ENCODE measurements at places on chromosomes 2 and 18.

GRCh38 chr2:179233626-179234430 lies 30.8 kb downstream of the SESTD1 start:
- no peak for DNase-seq

DNA sequence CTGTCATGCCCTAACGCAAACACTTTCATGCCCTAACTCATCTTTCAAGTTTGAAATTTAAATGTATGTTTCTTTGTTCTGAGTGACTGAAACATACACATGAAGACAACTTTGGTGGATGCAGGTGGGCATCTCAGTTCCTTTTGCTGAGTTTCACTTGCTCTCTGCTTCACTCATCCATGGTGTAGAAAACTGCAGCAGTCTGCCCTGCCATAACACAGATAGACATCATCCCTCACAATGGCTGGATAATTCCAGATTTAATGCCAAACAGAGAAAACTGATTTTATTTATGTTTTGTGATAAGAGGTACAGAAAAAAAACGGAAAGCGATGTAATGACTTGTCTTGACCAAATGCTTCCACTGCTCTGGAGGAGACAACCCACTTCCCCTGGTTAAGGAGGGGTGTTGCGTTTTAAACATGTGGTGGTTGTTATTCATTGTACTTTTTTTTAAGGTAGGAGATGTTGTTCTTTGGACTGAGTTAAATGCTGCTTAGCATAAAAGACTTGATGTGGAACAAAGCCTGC lies 70.4 kb downstream of the RHBDD1 start:
- DNase-seq: no peak

- DNase-seq: no peak
These were observed 471.2 kb upstream of the CHST9 start for GRCh38 chr18:27656167-27656778.

DNA sequence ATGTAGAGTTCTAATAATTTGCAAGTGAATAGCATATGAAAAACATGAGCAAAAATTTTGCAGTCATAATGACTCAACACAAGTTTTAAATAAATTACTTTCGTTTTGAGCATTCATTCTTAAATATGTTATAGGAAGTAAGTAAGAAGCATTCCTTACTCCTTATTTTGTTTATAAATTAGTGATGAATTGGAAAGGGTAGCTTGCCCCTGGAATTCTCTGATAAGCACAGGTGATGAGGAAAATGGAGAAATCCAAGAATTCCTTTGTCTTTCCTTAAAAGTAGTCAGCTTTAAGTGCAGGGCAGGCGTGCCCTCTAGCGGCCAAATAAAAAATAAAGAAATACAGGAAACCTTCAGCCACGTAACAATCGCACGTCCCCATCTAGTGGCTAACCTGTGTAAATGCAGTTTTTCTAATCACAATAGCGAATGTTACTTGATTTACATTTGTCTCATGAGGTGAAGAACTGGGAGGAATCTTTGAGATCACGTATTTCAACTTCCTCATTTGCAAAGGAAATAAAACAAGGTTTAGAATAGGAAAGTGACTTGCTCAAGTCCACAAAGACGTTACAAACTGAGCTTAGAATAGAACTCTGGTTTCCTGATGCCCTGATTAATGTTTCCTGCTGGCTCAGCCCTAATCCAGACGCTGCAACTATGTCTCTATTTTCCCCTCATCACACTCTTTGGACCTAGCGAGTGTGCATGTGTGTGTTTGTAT lies 47.2 kb upstream of the ZNG1B start:
- DNase-seq: no peak

DNA sequence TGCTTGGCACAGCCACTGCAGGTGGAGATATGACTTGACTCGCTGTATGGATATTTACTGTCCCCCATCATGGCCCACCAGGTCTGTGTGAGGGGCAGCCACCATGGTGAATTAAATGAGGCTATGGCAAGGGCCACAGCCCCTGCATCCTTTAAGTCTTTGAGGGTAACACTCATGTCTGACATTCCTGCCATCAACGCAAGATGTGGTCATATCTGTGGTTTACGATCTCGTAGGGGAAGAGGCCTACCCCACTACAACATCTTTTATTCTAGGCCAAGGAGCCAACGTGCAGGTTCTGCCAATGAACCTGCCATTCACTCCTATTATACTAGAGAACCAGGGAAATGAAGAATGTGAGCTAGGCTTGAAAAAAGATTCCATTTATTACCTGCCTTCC lies 381.6 kb upstream of the ID2 start:
- no peak for DNase-seq

DNA sequence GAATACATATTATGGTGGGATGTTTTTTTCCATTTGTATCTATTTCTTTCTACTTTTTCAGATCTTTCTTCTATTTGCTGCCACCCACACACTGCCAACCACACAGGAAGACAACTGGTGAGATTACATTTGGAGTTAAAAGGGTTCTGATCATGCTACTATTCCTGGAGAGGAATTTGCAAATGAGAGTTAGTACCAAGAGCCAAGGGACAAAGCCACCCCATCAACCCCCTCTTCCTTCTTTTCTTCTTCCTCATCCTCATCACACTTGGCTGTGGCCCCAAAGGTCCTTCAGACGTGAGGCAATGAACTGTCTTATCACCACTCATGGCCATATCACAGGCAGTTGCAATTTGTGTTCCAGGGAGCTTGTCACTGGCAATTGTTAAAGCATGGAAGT lies 215.6 kb upstream of the SLC14A2 start:
- DNase-seq: no peak

- no peak for DNase-seq
These were observed 32.3 kb downstream of the CARF start for GRCh38 chr2:202944408-202944807.

Data from SW 1271 (cell line).